Lower lobe of right lung (tissue), 2 donors: ENCODE measurements at places on chromosomes 3 and 15. TPM values are rescaled to one million over a fixed set of nuclear protein-coding genes. Genes with fewer than 3 reads are reported as not detected.

GRCh38 chr3:115498421-115498820, 124.9 kb upstream of the GAP43 start:
- DNase-seq, result no peak

DNA sequence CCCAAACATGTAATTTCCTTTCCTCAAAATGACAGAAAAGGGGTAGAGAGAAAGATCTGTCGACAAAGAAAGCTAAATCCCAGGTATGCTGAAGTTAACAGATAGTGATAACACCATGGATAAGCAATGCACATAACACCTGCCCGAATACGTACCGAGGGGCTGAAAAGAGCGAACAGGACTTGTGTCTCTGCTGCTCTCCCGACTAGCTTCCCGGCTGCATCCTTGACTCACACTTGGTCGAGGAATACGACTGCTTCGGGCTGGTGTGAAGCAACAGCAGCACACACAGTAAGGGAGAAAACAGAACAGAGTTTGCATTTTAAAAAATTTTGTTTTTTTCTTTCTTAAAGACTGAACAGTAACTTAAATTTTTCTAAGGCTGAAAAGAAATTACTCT, 136.4 kb downstream of the CLASP2 start:
- no peak for DNase-seq

DNA sequence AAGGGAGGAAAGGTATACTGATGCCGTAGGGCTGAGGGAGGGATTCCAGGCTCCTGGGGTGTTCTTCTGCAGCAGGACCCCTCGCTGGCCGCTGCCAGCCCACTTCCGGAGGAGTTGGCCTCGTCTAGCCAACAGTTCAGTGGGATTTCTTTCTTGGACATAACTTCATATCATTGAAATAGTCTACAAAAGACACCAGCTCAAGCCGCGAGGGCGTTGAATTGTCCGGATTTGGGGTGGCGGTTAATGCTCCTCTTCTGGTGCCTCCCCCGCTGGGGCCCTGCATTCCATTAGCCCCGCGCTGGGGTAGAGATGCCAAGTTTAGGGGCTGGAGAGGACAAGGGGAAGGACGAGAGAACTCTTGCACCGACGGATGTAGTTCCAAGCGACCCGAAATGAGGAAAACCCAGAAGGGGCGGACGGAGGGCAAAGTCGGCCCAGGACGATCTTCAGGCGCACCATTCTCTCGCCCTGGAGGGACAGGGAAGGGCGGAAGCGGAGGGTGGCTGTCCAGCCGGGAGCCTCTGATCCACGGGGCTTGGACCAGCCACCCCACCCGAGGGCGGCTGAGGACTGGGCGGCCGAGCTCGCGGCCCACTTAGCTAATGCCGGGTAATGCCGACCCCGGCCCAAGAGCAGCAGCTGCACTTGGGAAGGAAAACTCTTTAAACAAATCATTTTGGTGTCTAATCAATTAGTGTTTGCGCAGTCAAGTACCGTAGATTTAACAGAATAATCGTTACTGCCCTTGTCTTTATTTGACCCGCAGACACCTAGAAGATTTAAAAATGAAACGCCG, 4.7 kb upstream of the ONECUT1 start:
- no peak for DNase-seq

DNA sequence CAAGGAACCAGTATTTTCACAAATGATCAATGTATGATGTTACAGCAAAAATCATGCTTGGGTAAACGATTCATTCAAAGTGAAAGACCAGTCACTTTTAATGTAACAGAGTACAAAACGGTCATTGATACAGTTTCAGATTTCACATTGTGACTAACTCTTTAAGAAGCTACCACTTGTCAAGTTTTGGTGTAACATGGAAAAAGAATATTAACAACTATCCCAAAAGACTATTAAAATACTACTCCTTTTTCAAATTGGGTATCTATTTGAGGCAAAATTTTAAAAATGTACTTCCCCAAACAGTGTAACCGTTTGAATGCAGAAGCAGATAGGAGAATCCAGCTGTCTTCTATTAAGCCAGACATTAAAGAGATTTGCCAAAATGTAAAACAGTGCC, 31.7 kb downstream of the AKAP13 start:
- DNase-seq, result no peak

DNA sequence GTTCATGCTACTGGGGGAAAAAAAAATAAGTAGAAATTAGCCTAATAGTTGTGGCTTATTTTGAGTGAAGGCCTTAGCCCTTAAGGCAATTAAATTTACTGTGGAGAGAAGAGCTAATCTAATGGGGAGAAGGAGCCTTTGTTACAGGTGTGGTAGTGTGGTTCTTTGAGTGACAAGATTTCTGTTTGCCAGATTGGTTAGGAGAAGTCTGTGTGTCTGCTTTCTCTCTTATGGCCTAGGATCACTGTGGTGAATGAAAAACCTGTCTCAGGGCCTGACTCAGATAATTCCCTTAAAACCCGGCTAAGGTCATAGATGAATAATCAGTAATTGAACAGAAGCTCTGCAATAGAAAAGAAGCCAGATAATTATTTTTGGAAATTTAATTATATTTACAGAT, 27.0 kb downstream of the OPA1 start:
- DNase-seq, result no peak

DNA sequence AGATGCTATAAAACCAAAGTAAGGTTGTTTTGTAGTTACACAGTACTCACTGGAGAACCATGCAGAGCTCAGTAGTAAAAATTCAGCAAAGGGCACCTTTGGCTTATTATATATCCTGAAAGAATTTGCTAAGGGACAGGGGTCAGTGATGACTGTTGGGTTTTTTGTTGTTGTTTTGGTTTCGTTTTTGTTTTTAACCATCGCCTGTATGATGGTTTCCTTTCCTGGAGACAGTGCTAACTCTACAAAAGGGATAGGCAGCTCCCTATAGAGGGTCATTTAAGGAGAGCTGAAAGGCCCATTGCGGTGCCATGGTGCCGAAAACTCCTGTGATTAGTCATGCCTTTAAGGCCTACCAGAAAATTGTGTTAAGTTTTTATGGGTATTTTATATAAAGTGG, 118.2 kb upstream of the GOLIM4 start:
- DNase-seq, result no peak

- DNase-seq, result no peak
These were observed 7.7 kb upstream of the ONECUT1 start for GRCh38 chr15:52797625-52798501.

GRCh38 chr3:126013751-126014156, 44.8 kb downstream of the ROPN1B start:
- no peak for DNase-seq

- no peak for DNase-seq
These were observed 71.0 kb downstream of the THSD4 start for GRCh38 chr15:71186267-71186666.

- peak; percentile 77 for DNase-seq
These were observed 159.7 kb downstream of the POLR2M start for GRCh38 chr15:57866149-57866736.

GRCh38 chr3:11014253-11014652, 21.7 kb downstream of the SLC6A1 start:
- no peak for DNase-seq

- DNase-seq, result no peak
These were observed 709.4 kb downstream of the ZNF385D start for GRCh38 chr3:21041621-21042020.

GRCh38 chr3:197218210-197218609, 80.2 kb downstream of the DLG1 start:
- no peak for DNase-seq

GRCh38 chr3:101950510-101950909, 101.2 kb downstream of the NFKBIZ start:
- DNase-seq, result no peak

- DNase-seq, result no peak
These were observed 30.5 kb downstream of the DUT start for GRCh38 chr15:48361685-48362084.

DNA sequence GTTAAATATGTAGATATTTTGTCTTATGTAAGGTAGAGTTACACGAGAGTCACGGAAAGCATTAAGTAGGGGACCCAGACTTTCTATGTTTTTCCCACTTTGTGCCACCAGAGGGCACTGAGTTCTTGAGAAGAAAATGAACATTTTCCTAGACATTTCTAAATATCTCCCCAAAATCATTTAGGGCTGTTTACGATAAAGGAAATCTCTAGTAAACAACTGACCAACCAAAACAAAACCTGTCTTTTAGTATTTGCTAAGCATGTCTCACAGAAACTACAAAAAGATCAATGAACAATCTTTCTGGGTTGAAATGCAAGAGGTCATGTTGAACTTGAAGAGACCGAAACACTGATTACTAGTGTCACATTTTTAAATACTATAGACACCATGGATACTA, 16.1 kb downstream of the POU1F1 start:
- DNase-seq, result no peak

DNA sequence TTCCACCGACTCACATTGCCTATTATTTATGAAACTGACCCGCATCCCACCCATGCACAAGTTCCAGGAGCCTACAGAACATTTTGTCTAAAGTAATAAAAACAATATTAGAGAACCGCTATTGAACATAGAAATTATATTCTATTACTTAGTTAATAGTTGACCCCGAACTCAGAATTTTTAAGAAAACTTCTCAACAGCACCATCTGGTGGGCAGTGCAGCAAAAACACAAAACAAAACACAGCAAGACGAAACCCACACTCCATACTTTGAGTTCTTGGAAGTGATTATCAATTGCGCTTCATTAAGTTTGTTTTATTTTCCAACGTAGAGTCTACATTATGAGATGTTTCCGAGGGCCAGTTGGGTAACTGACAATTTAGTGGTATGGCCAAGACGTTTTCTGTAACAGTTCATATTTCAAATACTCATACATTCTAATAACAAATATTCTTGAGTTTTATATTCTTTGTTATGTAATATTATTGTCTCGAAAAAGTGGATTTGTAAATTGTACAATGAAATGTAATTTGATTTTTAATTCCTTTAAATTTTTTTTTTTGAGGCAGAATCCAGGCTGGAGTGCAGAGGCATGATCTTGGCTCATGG, 24.0 kb upstream of the C3orf70 start:
- DNase-seq, result no peak

DNA sequence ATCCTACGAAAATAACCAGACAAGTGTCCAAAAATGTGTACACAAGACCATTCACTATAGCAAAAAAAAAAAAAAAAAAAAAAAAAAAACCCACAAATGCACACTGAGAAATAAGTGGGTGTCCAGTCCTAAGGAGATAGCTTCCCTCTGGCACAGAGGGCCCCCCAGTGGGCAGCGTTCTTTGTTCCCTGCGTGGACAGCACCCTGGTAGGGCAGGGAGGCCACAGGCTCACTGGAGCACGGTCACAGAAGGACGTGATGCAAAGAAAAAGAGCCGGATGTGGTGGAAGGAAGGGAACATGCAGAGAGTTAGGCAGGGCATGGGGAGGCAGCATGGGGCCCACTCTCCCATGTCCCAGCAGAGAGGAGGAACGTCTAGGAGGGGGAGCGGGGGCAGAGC, 210.7 kb upstream of the NSMCE3 start:
- no peak for DNase-seq

GRCh38 chr3:65535260-65535659, 503.5 kb downstream of the MAGI1 start:
- DNase-seq, result no peak

GRCh38 chr15:69305204-69305931, 6.7 kb downstream of the PAQR5 start:
- peak; percentile 74 for DNase-seq

GRCh38 chr15:98616397-98616796, 31.9 kb upstream of the IGF1R start:
- no peak for DNase-seq

DNA sequence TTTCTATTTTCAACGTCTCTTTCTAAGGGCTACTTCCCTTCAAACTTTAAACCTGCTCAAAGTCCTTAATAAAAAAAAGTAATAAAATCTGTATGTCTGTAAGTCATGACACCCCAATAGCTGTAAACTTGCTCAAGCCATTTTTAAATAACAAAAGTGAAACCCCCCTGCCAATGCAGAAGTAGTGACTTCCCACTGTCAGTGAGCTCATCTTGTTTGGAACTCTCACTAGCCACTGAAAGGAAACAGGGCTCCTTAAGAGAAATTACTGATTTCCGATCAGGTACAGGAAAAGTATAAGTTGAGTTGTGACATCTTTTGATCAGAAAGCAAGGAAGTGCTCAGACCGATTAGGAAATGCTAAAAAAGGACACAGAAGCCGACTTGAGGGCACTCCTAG, 27.6 kb upstream of the GPR171 start:
- no peak for DNase-seq

GRCh38 chr3:60657972-60658371, 593.3 kb downstream of the FHIT start:
- no peak for DNase-seq

DNA sequence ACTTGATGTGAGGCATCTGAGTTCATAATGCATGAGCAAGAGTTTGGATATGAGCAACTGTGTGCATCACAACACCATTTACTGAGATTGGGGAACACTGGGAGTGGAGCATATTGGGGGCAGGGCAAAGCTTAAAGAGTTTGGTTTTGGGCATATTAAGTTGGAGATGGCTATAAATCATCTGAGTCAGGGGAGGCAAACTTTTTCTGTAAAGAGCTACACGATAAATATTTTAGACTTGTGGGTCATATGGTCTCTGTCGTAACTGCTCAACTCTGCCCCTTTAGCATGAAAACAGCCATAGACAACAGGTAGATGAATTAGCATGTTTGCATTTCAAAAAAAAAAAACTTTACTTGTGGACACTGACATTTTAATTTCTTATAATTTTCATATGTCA, 20.0 kb downstream of the ENTPD3 start:
- DNase-seq, result no peak

- DNase-seq, result no peak
These were observed 29.3 kb downstream of the PLA2G4D start for GRCh38 chr15:42065033-42065432.

GRCh38 chr3:39325236-39325635, 4.3 kb upstream of the CCR8 start:
- no peak for DNase-seq

GRCh38 chr15:39593656-39594445, 13.0 kb downstream of the THBS1 start:
- no peak for DNase-seq

DNA sequence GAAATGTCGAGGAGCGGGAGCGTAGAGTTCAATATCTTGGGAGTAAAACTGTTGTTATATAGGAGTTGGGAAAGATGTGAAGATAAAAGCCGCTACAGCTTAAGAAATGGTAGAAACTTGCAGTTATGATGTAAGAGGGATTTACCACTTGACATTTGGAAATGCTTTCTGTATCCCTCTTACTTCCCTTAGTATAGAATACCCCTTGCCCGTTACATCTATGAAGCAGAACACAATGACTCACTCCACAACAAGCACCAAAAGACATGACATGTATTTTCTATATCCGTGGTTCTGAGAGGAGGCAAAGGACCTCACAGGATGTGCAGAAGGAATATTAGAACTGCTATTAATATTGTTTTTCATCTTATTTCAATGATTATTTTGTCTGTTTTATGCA, 254.2 kb upstream of the NR2F2 start:
- DNase-seq, result no peak

The DNAH12 gene
- 11.2 TPM for total RNA-seq

The LDHAL6B gene
- not detected for total RNA-seq

The HCLS1 gene
- 93.6 TPM for total RNA-seq

The SNAP23 gene
- 79.3 TPM for total RNA-seq

The GPR156 gene
- 0.32 TPM for total RNA-seq

The AKAP13 gene
- 443 TPM for total RNA-seq

The GOLGA6D gene
- not detected for total RNA-seq

The COL8A1 gene
- total RNA-seq, result 56.1 TPM

The TPM1 gene
- 137 TPM for total RNA-seq

The GOLGA6L10 gene
- total RNA-seq, result 0.41 TPM

The RAB6B gene
- 5.5 TPM for total RNA-seq

The ZSCAN29 gene
- total RNA-seq, result 24.3 TPM

The ITIH4 gene
- total RNA-seq, result 23.7 TPM

The NR1I2 gene
- total RNA-seq, result 0.21 TPM
